CD4-positive, alpha-beta T cell treated with Interleukin-17A for 1 hour (primary cell): ENCODE measurements at places on chromosomes 7 and 10.

- no peak for DNase-seq
Observed at GRCh38 chr10:118865998-118866693, 111.4 kb upstream of the CACUL1 start.

DNA sequence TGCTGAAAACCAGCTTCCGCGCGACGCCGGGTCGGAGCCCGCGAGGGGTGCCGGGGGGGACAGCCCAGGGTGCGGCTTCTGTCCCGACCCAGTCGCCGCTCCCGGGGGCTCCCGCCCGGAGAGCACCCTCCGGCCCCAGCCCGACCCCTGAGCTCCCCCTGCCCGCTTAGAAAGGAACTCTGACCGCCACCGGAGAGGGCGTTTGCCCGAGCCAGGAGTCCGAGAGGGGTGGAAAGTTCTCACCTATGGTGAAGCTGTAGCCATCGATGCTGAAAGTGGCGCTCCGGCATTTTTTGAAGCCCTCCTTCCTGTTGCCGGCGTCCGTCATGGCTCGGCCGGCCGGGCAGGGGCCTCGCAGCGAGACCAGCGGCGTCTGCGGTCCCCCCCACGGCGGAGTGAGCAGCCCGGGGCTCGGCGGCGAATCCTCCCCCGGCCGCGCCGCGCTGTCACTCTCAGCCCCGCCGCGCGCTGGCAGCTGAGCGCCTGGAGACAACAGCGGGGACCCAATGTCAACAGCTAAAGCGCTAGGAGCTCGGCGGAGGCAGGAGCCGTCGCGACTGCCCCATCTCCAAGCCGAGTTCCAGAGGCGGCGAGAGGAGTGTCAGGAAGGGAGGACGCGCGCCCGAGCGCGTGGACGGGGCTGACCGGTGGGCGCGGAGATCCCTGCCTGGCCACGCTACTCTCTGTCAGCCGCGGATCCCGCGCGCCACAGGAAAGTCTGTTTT lies 191.6 kb downstream of the LSM5 start:
- DNase-seq, result no peak

GRCh38 chr7:52830801-52831200 lies 204.6 kb upstream of the POM121L12 start:
- no peak for DNase-seq

DNA sequence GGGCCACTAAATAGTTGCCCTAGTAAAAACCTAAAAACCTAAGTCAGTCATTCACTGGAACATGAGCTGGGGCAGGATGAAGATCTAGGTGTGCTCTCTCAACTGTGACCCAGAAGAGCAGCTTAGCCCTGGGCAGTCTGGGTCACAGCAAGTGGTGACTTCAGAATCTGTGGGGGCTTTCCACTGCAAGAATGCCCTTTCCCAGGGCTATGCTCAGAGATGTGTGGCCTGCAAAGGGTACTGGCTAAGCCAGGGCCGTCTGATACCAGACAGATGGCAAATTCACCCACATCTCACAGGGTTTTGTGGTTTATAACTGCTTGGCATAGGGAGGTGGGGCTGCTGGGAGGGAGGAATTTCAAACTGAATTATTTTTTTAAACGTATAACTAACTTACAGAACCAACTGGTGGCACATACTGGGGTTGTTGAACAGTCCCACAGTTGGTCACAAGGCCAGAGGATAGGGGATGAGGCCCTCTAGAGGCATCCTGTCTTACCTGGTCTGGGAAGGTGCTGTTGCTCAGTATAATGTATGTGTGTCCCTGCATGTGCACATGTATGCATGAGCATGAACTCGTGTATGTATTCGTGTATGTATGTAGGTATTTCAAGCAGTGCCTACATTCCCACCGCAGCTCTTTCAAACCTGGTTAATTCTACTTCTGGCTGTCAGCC lies 63.2 kb downstream of the PRPF18 start:
- no peak for DNase-seq

GRCh38 chr7:18913106-18913505 lies 204.3 kb downstream of the TWIST1 start:
- DNase-seq, result no peak

- no peak for DNase-seq
Observed at GRCh38 chr7:156791241-156791640, 101.7 kb downstream of the LMBR1 start.

GRCh38 chr7:54179321-54180029 lies 362.7 kb upstream of the VSTM2A start:
- no peak for DNase-seq

DNA sequence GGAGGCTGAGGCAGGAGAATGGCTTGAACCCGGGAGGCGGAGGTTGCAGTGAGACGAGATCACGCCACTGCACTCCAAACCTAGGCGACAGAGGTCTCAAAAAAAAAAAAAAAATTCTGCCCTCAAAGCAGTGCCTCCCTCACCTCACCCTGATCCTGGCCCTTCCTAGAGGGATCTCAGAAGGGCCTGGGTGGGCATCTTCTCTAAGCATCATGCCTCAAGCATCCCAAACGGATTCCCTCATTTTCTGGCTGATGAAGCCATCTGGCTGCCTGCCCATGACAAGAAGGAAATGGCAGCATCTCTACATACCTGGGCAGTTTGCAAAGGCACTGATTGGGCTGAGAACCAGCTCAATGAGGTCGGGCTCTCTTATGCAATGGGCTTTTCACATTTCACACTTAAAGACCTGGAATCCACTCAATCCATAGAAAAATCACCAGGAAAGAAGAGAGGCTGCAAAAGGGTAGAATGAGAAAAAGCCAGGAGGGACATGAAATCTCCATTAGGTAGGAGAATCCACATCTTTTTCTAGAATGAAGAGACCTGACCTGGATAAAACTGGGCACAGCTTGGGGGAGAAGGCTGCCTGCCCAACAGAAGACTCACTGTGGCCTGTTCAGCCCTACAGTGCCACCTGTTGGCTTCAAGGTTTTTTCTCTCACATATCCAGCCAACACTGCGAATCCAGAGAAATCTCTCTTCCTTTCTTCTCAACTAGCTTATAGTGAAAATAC lies 48.1 kb downstream of the PDLIM1 start:
- no peak for DNase-seq

DNA sequence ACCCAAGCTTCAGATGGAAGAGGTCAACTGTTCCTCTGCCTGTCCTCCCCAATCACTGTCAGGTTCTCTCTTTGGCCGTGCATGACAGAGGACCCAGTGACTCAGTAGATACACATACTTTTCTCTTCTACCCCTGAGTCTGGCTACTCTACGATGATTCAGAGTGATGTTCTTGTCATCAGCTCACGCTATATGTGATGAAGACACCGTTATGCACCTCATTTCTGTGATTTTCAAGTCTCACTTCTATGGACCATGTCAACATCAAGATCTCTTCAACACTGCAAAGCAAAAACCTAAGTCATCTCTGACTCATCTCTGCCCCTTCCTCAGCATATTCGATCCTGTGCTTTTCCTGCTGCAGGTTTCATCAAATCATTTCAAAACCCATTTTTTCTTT lies 76.6 kb upstream of the DGKI start:
- no peak for DNase-seq

GRCh38 chr7:41891950-41892349 lies 189.1 kb upstream of the INHBA start:
- no peak for DNase-seq

GRCh38 chr10:92384741-92385140 lies 93.8 kb downstream of the MARCHF5 start:
- DNase-seq, result no peak

- DNase-seq, result no peak
Observed at GRCh38 chr10:67771200-67771599, 66.8 kb downstream of the DNAJC12 start.

DNA sequence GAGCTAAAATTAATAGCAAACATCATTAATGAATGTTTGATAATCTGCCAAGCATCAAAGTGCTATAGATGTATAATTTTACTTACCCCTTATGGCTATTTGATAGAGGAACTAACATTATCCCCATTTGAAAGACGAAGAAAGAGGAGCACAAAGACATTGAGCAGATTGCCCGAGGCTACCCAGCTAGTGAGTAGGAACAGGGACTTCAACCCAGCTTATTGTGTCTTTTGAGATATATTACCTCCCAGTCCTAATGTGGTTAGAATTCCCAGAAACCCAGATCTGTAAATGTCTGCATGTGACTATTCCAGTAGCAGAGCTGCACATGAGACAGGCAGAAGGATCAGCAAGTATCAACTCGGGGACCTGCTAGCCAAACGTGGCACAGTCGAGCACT lies 160.1 kb upstream of the AOAH start:
- DNase-seq, result no peak

- DNase-seq, result no peak
Observed at GRCh38 chr10:114250716-114251115, 11.7 kb downstream of the VWA2 start.

- DNase-seq, result no peak
Observed at GRCh38 chr10:31073211-31073610, 41.5 kb upstream of the ZNF438 start.

GRCh38 chr7:106012935-106013439 lies 49.9 kb downstream of the CDHR3 start:
- no peak for DNase-seq

DNA sequence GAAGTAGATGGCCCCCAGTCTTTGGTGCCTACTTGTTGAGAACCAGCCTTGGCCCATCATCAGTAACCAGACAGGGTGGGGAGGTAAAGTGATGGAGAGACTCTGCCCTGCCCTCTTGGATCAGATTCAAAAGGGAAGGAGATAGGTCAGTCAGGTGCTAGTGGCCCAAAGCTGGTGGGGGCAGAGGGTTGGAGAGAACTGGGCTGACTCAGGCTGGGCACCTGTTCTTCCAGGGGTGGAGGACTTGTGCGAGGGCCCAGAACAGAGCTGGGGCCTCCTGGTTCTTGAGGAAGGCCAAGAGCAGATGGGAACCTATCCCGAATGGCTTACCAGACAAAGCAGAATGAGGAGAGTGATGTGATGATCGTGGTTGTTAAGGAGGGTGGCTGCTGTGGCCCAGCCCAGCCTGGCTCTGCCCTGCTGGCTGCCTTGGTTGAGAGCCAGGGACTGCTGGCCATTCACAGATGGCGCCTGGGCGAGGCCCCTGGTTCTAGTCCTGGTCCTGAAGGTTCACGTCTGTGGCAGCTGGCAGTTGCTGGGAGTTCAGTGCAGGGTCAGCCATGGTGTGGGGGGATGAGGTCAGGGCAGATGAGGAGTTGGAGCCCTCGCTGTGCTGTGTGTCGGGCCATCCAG lies 36.6 kb downstream of the PALD1 start:
- no peak for DNase-seq

GRCh38 chr7:49783446-49783845 lies 10.0 kb downstream of the VWC2 start:
- DNase-seq, result no peak

DNA sequence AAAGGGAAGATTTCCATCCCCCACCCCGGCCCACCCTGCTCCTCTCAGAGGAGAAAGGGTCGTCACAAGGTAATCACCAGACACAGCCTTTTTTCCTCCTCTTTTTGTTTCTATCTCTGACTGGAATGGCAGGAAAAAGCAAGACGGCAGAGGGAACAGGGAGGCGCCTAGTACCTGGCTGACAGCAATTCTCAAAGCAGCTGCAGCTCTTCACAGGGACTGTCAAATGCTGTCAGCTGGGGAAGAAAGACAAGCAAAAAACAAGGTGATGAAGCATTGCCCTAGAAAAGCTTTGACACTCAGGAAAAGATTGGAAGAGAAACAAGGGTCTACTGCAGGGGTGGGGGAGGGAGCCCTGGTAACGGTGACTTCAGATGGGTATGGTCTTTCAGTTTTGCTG lies 52.7 kb downstream of the GNA12 start:
- DNase-seq, result no peak
